ENCODE measurements at places on chromosomes 12 and 14. TPM values are rescaled to one million over a fixed set of nuclear protein-coding genes. Genes with fewer than 3 reads are reported as not detected.

DNA sequence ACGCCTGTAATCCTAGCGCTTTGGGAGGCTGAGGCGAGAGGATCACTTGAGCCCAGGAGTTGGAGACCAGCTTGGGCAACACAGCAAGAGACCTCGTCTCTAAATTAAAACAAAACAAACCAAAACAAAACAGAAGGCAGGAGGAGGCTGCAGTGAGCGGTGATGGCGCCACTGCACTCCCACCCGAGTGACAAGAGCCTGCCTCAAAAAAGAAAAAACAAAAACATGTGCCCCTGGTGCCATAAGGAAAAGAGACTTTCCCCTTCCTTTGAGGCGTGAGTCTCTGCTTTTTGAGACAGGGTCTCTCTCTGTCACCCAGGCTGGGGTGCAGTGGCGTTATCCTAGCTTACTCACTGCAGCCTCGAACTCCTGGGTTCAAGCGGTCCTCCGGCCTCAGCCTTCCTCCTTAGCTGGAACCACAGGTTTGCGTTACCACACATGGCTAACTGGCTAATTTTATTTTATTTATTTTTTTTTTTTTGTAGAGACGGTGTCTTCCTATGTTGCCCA, 9.0 kb upstream of the EAPP start:
- DNase-seq, result no peak

GRCh38 chr14:97777622-97778355, 980.6 kb downstream of the VRK1 start:
- no peak for DNase-seq

SLCO1B1 gene
- 0.09 TPM for total RNA-seq

DNA sequence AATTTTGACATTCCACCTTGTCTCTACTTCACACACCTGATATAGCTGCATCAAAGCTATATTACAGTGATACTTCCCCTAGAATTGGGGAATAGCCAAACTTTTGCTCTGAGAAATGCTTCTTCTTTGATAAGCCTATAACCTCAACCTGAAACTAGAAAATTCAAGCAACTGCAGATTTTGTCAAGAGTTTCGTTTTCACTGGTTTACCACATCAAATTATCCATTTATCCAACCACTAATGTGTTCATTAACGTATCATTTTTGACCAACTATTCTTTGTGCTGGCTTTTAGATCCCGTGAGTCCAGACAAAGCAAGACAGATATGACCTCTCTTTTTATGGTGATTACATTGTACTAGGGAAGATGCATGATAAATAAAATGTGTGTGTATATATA, 13.5 kb upstream of the TAS2R46 start:
- DNase-seq, result no peak

DNA sequence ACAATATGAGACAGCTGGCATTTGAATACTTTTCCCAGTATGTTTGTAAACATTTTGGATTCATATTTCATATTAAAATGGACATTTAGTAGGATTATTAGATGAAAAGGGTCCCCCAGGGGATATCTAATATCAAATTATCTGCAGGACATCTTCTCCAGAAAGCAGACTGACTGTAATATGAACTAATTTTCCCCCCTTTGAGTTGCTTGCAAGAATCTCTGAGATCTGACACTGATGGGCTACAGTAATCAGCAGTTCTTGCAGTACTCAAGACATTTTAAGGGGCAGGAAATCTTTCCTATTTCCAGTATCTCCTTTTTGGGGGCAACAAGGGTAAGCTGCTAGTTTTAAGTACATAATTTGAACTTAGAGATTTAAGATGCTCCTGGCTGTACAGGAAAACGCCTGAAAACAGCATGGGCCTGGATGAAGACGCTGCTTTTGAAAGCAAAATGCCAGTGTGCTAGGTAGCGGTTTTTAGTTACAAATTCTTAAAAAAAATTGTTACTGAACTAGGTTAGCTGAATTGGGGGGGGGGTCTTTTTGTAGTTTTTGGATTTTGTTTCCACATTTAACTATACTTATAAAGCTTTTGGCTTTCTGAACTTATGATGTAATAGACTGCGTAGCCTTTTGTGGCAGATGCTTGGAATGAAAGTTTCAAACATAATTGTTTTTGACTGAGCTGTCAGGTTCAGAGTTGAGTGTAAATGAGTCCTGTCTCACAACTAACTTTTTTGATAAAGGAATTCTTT, 2.2 kb downstream of the FRMD6 start:
- no peak for DNase-seq

PLEKHD1 gene
- total RNA-seq, result 0.37 TPM

DNA sequence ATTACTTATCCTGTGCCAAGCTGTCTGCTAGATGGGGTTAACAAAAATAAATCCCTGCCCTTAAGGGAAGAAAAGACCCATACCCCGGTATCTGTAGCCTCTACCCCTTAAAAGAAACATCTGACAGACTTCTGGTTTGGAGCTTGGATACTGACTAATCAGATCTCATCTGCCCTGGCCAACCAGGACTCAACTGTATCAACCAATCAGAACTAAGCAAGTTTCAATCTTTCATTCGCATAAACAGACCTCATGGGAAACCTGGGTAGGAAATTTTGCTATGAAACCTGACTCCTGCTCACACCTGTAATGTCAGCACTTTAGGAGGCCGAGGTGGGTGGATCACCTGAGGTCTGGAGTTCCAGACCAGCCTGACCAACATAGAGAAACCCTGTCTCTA, 26.4 kb upstream of the PRMT8 start:
- no peak for DNase-seq

- no peak for DNase-seq
Observed at GRCh38 chr14:23866269-23866668, 87.3 kb upstream of the DHRS4 start.

PTPN6 gene
- 19.8 TPM for total RNA-seq

DNA sequence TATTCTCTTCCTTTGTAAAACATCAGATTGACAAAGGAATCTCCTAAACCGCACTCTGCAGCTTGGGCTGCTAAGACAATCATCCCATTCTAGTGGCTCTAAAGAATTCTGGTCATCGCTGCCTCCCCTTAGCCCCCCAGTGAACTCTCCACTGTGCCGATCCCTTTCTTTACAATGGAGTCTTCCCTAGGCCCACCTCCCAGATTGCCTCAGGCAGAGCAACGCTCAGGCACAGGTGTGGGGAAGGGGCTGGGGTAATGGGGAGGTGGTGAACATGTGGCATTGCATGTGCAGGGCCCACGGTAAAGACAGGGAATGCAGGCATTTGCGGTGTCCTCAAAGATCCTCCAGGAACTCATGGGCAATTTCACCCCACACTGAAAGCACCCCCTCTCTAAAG, 86.3 kb downstream of the PLEKHG3 start:
- no peak for DNase-seq

- no peak for DNase-seq
Observed at GRCh38 chr14:95759941-95760340, 46.0 kb upstream of the TCL1A start.

TTC9 gene
- 17.4 TPM for total RNA-seq

DNA sequence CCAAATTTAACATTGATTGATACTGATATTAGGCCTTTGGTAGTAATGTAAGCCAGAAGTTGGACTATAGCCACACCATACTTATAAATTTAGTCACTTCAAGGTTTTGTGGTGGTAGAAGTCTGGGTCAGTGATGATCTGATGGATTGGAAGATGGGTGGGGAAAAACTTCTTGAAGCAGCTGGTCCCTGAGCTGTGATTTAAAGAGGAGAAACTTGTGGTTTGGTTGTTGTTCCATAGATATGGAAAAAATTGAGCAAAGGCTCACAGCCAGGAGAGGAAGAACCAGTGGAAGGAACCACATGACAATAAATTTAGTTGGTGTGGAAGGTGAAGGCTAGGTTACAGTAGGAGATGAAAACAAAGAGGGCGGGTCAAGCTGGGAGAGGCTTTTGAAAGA, 26.1 kb downstream of the PTHLH start:
- no peak for DNase-seq

GRCh38 chr12:43309959-43310358, 242.0 kb downstream of the ADAMTS20 start:
- DNase-seq, result no peak

IRAK3 gene
- 0.29 TPM for total RNA-seq

TAS2R43 gene
- 0.48 TPM for total RNA-seq

- no peak for DNase-seq
Observed at GRCh38 chr12:69822201-69822860, 2.7 kb upstream of the MYRFL start.

- no peak for DNase-seq
Observed at GRCh38 chr14:92507174-92507768, 6.3 kb upstream of the RIN3 start.

Data from H9 (cell line).